Activated naive CD4-positive, alpha-beta T cell treated with anti-CD3 and anti-CD28 coated beads for 36 hours (primary cell): ENCODE measurements at places on chromosomes 12 and 14.

GRCh38 chr12:105391231-105391630 is 60.7 kb downstream of the C12orf75 start:
- DNase-seq = no peak

DNA sequence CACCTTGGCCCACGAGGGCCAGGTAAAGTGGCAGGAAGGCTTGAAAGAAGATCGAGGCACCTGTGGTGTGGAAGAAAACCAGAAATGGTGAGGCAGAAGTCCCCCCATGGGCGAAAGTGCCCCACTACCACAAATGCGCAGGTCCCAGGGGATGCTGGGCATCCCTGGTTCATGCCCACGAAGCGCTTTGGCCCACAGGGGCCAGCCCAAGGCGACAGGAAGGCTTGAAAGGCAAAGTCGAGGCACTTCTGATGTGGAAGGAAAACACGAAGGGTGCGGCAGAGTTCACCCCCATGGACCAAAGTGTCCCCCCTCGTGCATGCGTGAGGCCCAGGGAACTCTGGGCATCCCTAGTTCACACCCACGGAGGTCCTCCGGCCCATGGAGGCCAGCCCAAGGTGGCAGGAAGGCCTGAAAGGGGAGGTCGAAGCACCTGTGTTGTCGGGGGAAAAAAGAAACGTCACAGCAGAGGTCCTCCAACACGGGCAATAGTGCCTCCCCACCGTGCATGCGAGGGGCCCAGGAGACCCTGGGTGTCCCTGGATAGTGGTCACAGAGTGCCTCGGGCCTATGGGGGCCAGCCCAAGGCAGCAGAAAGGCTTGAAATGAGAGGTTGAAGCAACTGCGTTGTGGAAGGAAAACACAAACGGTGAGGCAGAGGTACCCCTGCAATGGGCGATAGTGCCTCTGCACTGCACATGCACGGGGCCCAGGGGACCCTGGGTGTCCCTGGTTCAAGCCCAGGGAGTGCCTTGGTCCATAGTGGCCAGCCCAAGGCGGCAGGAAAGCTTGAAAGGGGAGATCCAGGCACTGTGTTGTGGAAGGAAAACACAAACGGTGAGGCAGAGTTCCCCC is 373.9 kb downstream of the ALG10 start:
- peak; percentile 1 for DNase-seq

DNA sequence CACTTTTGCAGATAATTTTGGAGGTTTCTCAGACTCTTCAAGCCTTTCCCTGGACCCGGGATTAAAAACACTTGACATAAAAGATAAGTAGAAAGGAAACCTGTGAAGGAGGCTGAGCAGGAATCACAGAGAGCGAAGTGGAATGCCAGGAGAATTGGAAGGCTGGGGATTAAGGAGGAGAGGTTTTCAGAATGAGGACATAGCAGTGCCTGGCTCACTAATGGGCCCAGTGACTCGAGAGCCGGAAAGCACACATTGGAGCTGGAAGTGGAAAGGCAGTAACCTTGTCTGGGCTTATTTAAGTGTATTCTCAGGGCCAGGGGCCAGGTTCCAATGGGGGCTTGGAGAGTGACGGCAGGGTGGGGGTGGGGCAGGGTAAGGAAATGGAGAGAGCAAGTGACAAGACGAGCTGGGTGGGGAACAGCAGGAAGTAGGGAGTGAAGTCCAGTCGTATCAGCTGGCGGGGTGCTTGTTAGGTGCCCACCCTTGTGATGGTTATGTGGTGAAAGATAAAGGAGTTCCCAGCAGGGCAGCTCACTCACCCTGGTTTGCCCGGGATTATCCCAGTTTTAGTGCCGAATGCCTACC is 13.1 kb downstream of the EVL start:
- DNase-seq = no peak

GRCh38 chr14:52514046-52514811 is 38.1 kb downstream of the TXNDC16 start:
- no peak for DNase-seq

DNA sequence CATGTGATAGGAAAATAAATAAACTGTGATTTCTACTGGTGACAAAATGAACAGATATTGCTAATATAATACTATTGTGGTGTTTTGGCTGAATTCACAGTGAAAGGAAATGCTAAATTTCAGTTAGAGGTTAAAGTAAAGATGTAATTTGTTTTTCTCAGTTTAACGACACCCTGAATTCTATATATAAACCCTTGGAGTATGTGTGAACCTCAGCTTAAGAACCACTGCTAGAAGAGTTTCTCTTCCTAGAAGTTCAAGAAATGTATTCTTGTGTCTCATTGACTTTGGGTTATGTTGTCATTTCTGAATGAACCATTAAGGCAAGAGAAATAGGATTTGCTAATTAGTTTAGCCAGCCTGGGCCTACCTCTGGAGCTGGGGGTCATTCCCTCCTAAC is 8.2 kb downstream of the FBXO34 start:
- no peak for DNase-seq

DNA sequence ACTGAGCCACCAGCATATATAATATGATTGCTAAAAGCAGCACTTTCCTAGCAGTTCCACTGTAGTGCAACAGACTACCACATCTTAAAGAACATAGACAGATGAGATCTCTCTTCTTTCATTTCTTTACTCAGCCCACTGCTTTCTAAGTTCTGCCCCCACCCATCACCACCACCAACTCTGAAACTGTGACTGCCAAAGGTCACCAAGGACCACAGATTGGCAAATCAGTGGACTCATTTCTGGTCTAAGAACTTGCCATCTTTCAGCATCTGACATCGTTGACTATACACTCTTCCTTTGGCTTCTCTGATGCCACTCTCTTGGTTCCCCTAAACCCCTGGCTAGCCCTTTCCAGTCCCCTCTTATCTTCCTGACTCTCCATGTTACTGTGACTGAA is 38.4 kb downstream of the IFNG start:
- DNase-seq = peak; percentile 38

- no peak for DNase-seq
Observed at GRCh38 chr14:56490379-56490778, 89.2 kb upstream of the TMEM260 start.

GRCh38 chr12:5514545-5514944 is 82.6 kb downstream of the NTF3 start:
- no peak for DNase-seq

- no peak for DNase-seq
Observed at GRCh38 chr14:85223667-85224066, 306.3 kb upstream of the FLRT2 start.

GRCh38 chr12:28998662-28999120 is 150.4 kb upstream of the FAR2 start:
- DNase-seq = peak; percentile 40

DNA sequence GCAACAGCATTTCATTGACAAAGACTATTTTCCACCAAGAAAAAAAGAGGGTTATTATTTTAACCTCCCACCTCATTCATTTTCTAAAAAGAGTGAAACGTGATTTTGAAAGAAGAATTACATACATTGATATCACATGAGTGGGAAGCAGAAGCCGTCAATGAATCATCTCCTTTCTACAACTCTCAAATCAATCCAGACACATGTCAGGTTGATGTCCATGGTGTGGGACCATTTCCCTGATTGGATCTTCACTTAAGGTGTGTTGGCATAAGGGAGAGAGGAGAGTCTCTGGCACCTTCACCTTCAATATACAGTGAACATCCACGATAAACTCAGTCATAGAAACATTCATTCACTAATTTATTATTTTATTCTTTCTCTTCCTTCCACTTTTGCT is 1095.1 kb downstream of the BCL11B start:
- peak; percentile 59 for DNase-seq

DNA sequence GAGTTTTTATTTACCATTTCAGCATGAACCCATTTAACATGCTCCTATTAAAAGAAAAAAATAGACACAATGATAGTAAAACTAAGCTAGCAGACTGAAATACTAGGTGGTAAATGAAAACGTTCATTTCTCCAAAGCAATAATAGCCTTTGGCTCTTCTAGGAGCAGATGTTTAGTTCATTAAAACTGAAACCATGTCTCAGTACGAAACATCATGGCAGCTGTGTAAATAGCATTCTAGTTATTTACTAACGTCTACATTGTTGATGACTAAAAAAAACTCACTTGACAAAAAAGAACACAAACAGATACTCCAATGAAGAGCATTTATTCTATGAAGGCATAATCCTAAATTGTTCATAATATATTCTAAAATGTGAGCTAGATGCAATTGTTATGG is 17.9 kb downstream of the RECQL start:
- DNase-seq = no peak
